Activated CD8-positive, alpha-beta memory T cell treated with anti-CD3 and anti-CD28 coated beads for 1 hour (primary cell): ENCODE measurements at places on chromosomes 6 and 20.

DNA sequence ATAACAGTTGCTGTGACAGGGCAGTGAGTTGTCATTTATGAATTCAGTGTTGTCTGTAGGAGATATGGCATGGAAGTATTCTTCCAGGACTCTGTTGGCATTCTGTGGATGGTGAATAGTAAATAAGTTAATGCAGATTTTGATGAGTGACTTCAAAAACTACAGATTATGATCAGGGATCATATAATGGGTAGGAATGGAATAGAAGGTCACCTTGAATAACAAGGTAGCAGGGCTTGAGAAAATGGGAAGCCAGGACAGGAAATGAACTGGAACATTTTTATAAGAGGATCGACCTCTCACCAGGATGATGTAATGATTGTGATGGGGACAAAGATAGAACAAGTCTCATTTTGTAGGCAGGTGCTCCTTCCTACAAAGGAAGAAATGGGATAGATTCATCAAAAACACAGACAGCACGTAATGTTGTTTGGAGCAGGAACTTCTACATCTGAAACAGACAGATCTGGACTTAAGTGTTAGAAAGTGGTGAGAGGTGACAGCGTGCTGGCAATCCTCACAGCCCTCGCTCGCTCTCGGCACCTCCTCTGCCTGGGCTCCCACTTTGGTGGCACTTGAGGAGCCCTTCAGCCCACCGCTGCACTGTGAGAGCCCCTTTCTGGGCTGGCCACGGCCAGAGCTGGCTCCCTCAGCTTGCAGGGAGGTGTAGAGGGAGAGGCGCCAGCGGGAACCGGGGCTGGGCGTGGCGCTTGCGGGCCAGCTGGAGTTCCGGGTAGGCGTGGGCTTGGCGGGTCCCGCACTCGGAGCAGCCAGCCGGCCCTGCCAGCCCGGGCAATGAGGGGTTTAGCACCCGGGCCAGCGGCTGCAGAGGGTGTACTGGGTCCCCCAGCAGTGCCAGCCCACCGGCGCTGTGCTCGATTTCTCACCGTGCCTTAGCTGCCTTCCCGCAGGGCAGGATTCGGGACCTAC, 30.8 kb upstream of the SSR1 start:
- DNase-seq = no peak

GRCh38 chr6:107543088-107543487, 53.2 kb downstream of the SOBP start:
- DNase-seq = no peak

DNA sequence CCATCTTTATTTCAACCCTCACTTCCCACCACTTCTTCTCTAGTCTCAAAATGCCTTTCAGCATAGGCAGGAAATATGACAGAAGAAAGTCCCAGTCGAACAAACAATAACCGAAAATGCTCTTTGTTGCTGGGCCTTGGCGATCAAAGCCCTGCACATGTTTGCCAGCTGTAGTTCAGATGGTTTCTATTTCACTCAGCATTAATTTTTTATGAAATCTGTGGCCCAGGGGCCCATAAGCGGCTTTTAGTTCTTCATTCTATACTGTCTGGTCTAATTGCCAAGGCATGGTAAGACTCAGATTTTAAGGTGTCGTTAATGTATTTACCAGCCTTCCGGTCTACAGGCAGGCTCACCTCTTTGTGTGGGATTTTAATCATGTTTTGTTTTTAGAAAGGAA, 10.9 kb upstream of the F13A1 start:
- no peak for DNase-seq

DNA sequence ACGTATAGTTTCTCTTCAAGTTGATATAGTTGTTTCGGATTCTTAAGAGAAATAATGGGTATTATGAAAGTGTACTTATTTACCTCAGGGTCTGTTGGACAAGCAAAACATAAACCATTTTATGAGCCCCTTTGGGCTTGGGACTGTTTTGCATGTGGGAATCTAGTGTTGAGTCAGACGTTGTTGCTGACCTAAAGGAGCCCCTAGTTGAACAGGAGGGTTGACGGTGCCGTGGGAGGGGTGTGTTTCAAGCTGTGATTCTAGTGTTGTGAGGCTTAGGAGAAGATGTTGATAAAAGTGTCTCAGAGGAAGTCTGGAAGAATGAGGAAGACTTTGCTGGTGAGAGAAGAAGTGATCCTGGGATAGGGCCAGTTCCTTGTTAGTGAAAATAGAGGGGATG, 140.0 kb downstream of the ARID1B start:
- DNase-seq = no peak

GRCh38 chr6:140871911-140872310, 1260.8 kb upstream of the GJE1 start:
- DNase-seq = no peak

DNA sequence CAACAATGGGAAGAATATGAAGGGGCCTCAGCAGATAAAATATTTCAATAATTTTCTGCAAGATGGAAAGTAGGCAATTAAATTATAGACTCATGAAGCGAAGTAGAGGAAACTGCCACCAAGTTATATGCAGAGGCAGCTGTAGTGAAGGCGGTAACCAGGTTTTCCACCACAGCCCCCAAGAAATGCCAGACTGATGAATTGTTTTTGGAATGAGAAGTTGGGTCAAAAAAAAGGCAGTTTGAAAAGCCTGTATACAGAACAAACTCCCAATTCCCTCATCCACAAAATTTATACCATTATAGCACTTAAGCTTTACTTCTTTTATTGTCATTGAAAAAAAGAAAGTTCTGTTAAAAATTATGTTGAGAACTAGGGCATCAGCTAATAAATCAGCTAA, 45.3 kb downstream of the ELOVL4 start:
- DNase-seq = no peak

- no peak for DNase-seq
Observed at GRCh38 chr20:39433466-39433865, 471.3 kb downstream of the DHX35 start.

DNA sequence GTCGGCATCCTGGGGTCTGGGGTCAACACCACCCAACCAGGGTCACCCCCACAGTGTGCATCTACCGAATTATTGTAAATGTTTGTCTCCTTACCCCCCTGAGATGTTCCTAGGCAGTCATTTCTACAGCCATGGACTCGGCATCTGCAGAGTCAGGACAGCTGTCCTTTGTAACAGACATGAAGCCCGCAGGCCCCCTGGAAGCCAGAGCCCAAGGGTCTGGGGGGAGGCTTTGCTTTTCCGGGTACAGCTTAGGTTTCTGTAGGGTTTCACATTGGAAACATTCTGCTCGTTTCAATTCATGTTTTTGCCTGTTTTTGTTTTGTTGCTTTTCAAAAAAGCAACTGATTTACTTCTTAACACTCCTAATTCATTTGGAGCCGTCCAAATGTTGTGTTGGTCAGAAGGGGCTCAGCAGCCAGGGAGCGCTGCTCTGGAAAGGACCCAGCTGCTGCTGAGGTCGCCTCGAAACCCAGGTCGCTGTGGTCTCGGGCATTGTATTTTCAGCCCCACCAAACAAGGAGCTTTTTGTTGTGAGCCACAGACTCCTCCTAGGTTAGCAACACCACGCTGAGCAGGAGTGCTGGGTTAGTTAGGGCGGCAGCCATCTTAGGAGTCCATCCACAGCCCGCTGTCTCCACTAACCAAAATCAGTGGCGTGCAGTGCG, 160.4 kb downstream of the TMEM242 start:
- no peak for DNase-seq

DNA sequence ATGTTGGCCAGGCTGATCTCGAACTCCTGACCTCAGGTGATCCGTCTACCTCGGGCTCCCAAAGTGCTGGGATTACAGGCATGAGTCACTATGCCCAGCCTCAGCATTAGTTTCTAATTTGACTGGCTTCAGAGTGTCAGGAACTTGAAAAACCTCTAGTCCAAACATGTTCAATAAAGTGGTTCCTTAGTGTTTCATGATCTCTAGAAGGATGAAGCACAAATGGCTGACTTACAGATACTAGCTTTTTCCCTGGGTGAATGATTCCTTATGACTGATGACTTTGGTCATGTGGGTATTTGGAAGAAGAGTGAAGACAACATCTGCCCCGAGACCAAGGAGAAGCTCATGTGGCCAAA, 16.4 kb downstream of the GLYATL3 start:
- no peak for DNase-seq

GRCh38 chr20:9122571-9122970, 53.7 kb downstream of the PLCB4 start:
- DNase-seq = no peak

DNA sequence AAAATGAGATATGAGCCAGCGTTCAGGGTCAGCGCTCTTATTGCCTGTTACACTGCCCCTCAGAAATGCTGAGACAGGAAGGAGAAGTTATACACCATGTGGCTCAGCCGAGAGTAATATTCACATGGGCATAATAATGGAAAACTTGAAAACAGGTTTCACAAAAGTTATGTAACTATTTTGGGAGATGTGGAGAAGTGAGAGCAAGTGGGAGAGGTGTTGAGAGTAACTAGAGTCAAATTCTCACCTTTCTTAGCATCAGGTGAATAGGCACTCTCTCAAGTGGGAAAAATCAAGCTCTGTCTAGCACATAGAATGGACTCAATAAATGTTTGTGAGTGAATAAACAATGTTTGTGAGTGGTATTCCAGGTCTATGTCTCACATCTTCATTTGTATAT, 94.5 kb downstream of the TBX18 start:
- DNase-seq = no peak

DNA sequence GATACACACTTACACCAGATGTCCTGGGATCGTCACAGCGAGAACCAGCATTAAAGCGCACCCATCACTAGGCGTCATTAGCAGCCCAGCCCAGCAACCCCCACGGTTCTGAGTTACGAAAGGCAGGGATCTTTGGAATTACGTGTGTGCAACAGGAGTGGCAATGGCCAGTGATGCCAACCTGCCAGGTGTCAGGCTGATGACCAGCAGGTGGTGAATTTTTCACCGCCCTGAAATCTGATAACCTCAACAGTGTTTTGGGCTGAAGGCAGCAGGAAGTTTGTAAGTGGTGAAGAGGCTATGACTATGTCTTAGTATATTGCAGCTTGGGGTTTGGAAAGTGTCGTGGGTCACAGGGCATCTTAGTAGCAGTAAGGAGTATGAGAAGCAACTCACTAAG, 166.1 kb downstream of the TMEM242 start:
- DNase-seq = no peak

DNA sequence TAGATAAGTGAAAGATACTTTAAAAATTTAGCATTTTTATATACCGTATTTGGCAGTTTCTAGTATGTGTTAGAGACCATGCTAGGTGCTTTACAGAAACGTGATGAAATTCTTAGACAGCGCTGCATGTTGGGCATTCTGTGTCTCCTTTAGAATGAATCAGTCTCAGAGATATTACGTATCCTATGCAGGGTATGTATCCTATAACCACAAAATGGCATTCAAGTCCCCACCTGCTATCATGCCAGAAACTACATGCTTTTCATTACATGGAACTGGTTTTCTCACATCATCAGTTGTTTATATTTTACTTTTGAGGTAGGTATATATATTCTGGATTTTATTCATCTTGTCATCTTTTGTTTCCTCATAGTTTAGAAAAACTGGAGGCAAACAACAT, 42.3 kb downstream of the PEX7 start:
- DNase-seq = no peak

DNA sequence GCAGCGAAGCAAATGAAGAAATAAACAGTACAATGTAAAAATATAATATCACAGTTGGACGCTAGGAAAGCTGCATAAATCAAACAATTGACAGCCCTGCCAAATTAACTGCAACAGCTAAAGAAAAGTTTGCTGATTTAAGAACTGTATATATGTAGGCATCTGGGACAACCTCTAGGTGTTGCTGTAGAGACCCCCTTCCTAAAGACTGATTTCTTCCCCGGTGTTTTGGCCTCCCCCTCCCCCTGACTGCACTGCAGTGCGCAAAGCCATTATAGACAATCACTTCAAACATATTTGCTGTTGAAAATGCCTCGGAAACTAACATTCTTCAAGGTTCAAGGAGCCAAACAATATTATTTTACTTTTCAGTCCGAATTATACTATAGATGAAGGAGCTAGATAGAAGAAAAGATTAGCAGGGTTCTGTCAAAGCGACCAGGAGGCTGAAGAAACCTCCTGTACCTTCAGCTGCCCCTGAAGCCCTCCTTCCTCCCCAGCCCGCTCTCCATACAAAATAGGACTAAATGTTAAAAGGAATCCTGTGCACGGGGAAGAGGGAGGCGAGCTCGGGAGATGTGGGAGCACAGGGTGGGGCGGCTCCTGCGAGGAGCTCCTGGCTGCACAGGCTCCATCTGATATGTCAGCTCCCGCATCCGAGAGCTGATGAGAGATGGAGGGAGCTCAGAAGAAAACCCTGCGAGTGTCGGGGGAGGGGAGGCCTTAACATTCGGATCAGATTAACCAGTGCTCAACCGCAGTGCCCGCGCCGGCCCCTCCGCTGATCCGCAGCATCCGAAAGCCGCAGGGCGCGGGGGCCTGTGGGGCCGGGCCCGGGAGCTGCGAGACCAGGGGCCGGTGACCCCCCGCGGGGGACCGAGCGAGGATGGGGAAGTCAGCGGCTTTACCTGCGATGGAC, 822 bp downstream of the ELOVL4 start:
- no peak for DNase-seq

DNA sequence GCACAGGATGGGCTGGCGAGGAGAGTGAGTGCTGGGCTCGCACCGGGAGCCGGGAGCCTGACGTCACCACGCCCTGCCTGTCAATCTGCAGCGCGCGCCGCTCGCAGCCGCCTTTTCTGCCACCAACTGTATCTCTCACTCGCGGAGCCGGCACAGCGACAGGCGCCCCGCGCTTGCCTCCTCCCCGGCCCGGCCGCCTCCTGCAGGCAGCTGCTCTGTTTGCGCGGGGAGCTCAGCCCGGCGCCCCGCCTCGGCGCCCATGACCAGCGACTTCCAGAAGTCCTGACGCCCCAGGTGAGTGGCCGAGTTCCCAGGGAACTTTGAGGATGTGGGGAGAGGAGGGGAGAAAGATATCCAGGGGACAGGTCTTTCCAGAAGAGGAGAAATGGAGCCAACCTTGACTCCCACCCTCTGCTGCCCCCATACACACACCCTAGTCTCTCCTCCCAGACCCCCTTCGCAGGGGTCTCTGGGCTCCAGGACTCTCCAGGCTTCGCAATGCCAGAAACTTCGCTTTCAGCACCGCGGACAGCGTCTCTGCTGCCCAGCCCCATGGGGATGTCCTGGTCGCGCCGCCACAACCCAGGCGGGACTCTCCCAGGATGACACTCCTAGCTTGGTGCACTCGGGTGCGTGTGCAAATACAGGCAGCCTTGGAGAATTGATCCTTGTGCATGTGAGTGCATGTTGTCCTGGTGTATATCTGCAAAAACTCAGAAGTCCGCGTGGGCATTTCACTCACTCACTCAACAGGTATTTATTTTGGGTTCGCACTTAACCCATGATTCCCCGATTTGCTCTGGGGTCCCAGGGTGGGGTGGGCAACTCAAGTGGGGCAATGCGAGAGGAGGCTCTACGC, at the start of gene GPR6:
GPR6 (plus strand) TSS at position 138 of the 859 bp plus-strand sequence. CDS start 802 bp downstream, outside the sequence.
- peak; percentile 19 for DNase-seq

DNA sequence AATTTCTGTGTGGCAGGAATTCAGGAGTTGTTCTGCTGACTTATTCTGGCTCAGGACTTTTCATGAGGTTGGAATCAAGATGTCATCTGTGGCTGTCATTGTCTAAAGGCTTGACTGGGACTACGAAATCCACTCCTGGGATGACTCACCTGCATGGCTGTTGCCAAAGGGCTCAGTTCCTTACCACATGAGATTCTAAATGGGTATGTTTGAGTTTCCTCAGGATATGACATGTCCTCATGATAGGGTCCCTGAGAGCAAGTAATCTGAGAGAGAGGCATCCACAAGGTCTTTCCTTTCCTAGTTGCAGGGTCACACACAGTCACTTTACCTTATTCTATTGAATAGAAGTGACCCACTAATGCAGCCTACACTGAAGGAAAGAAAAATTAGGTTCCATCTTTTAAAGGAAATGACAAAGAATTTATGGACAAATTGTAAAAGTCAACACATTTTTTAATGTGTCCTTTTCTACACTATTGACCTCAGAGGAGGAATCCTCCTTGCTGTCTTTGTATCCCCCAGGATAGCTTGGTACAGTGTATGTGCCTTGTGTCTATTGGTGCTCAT, 1025.0 kb upstream of the GJE1 start:
- DNase-seq = no peak
